ENCODE measurements at places on chromosomes 2 and 18. TPM values are rescaled to one million over a fixed set of nuclear protein-coding genes. Genes with fewer than 3 reads are reported as not detected.

Gene KCNF1
- not detected for total RNA-seq

Gene NYAP2
- not detected for total RNA-seq

Gene AP1S3
- total RNA-seq: 2.3 TPM

Gene ANKRD23
- 9.8 TPM for total RNA-seq

Gene DPYSL5
- total RNA-seq: not detected

Gene ERCC3
- total RNA-seq: 42.5 TPM

Gene GALNT5
- total RNA-seq: not detected

Gene SLC9A4
- total RNA-seq: not detected

Gene FBXO15
- total RNA-seq: 0.32 TPM

Gene CMPK2
- total RNA-seq: 26.6 TPM

Gene MEIS1
- total RNA-seq: 32.5 TPM

Gene ZNF519
- 29.0 TPM for total RNA-seq

Gene FOXD4L1
- total RNA-seq: 0.72 TPM

Gene LYG2
- total RNA-seq: not detected

Gene DSG2
- not detected for total RNA-seq

Gene KATNAL2
- 14.5 TPM for total RNA-seq

Gene PRSS56
- not detected for total RNA-seq

Gene ITGB6
- total RNA-seq: not detected

Gene CLEC4F
- total RNA-seq: not detected

Gene GPR17
- not detected for total RNA-seq

Gene ALS2
- 21.4 TPM for total RNA-seq

Gene MBP
- 67.8 TPM for total RNA-seq

Gene LYPD6B
- 0.43 TPM for total RNA-seq

Gene CDK5R2
- total RNA-seq: 0.61 TPM

Gene GALM
- 11.7 TPM for total RNA-seq

Gene INPP5D
- total RNA-seq: 145 TPM

Gene SRD5A2
- 0.04 TPM for total RNA-seq

Gene IL36A
- not detected for total RNA-seq
